ENCODE measurements at places on chromosomes 11 and 22.

GRCh38 chr11:64084951-64085710 lies 49.4 kb downstream of the FLRT1 start:
- DNase-seq: no peak

DNA sequence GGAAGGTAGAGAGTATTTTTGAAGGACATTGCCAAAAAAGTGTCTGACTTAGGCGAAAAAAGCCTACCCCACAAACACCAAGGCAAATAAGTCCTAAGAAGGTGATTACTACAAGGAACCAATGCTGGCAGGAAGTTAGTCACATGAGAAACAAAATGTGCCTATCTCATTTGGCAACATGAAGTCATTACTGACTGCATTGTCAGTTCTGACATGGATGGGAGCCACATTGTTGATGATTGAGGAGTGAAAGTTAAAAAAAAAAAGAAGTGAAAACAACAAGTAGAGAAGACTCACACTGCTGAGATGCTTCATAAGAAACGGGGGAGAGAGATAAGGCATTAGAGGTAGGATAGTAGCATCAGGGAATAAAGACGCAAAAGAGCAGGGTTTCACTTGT lies 141.5 kb upstream of the FAT3 start:
- no peak for DNase-seq

GRCh38 chr11:44112091-44112821 lies 16.8 kb downstream of the EXT2 start:
- DNase-seq: no peak

GRCh38 chr11:26193694-26194365 lies 138.1 kb upstream of the ANO3 start:
- DNase-seq: no peak

- no peak for DNase-seq
Measured at GRCh38 chr11:56706486-56706885, 7.6 kb downstream of the OR9G1 start.
